ENCODE measurements at places on chromosomes 1 and 21.

- no peak for DNase-seq
Measured at GRCh38 chr1:176801514-176802020, 338.6 kb downstream of the PAPPA2 start.

DNA sequence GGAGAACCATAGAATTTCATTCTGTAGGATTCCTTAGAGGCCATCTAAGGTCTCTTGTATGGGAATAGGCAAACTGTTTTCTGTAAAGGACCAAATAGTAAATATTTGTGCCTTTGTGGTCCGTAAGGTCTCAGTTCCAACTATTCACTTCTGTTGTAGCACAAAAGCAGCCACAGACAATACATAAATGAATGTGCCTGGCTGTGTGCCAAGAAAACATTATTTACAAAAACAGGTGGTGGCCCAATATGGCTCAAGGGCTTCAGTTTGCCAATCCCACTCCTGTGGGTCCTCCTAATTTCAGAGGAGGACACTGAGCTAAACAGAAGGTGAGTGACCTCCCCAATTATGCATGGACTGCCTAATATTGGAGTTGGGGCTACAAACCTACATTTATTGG is 67.6 kb upstream of the EDEM3 start:
- DNase-seq = no peak

DNA sequence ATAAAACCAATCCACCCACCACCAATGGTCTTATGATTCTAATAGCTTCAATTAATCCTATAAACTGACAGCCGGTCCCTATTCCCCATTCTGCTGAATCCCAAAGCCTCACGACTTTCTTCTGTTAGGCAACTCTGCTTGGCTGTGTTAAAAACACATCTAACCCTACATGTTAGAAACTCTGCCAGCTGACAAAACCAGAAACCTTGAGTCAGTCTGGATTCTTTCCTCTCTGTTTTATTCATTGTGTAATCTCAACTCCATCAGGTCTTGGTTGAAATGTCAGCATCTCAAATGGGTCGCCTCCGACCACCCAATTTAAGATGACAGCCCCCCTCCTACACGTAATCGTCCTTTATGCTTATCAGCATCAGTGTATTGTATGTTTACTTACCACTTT is 312.1 kb downstream of the DISC1 start:
- DNase-seq = no peak

- DNase-seq = peak; percentile 10
Measured at GRCh38 chr1:145690587-145691558, 16.3 kb downstream of the PDZK1 start.

DNA sequence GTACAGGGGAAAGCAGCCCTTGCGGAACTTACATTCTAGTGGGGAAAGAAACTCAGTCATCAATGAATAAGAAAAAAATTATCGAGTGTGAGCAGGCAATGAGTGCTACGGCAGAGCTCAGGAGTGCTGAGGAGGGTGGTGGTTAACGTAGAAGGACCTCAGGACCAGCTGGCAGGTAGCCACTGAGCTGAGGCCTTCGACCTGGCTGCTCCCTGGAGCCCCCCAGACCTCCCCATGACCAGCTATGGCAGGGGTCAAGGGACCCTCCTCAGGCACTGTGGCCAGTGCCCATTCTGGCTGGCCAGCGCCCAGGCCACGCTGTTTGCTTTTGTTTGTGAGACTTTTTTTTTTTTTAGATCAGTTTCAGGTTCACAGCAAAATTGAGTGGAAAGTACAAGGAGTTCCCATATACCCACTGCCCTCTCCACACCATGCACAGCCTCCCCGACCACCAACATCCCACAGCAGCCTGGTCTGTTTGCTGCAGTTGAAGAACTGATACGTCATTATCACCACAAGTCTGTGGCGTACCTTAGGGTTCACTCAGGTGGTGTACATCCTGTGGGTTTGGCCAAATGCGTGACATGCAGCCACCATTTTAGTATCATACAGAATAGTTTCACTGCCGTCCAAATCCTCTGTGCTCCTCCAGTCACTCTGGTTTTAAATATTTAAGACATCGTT is 11.8 kb upstream of the TTC22 start:
- no peak for DNase-seq

GRCh38 chr1:205980237-205980870 is 22.8 kb downstream of the RAB7B start:
- DNase-seq = no peak

- DNase-seq = no peak
Measured at GRCh38 chr21:45825219-45825618, 156.4 kb upstream of the COL6A1 start.

- DNase-seq = no peak
Measured at GRCh38 chr1:150012611-150013010, 2.1 kb upstream of the OTUD7B start.

- no peak for DNase-seq
Measured at GRCh38 chr1:99886179-99886578, 36.0 kb downstream of the AGL start.

- peak; percentile 58 for DNase-seq
Measured at GRCh38 chr21:45615145-45615711, 28.3 kb upstream of the PCBP3 start.

DNA sequence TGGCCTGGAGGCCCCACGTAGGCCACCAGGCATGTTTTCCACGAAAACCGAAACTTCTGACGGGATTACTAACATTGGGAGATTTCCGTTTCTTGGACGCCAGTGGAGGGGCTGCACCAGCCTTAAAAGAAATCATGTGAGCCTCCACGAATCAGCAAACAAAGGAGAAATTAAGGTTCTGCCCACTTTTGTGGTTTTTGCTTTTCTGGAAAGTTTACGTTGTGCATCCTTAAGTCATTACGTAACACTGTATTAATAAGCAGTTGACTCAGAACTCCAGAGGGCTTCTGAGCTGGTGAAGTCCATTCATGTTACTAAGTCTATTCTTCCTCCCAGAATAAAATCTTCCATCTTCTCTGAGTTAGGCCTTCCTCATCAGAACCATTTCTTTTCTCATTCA is 168.5 kb downstream of the PSMG1 start:
- no peak for DNase-seq

GRCh38 chr1:198545156-198545555 is 4.7 kb upstream of the ATP6V1G3 start:
- no peak for DNase-seq

GRCh38 chr1:39268112-39268581 is 63.7 kb downstream of the MACF1 start:
- no peak for DNase-seq

- DNase-seq = no peak
Measured at GRCh38 chr1:38918568-38918967, 23.1 kb downstream of the RHBDL2 start.

DNA sequence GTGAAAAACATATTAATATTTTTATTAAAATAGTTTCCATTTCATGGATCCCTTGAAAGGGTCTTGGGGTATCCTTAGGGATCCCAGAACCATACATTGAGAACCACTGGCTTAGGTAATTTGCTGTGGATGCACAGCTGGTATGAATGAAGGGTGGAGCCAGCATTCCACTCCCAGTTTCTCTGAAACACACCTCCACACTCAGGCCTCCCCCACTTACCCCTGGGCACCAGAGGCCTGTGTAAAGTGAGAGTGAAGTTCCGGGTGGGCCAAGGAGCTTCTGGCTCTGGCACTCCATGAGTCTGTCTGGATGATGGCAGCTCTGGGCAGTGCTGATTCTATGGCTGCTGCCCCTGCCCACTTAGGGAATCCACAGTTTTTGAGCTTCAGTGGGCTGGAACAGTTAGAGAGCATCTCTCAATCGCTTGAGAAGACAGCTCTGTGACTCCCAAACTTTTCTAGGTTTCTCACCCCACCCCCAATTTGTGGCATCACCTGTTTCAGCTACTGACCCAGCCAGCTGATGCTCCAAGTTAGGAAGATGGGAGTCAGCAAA is 57.8 kb upstream of the CD1D start:
- DNase-seq = no peak

- no peak for DNase-seq
Measured at GRCh38 chr1:200889571-200889970, 5.1 kb upstream of the INAVA start.

DNA sequence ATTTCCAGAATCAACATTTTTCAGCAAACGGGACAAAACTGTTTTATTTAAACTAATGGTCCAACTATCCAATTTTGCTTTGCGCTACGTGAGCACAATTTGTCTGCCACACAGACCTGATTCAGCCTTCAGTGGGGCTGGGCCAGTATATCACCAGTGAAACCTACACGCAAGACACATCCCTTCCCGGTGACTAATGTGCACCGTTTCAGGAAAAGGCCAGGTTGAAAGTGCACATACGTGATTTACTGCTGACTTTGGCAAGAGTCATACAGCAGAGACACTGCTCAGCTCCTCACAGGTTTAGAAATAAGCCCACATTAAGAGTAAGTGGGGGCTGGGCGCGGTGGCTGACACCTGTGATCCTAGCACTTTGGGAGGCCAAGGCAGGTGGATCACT is 5.1 kb upstream of the TMEM51 start:
- no peak for DNase-seq

GRCh38 chr1:2505461-2505994 is 20.9 kb downstream of the PANK4 start:
- no peak for DNase-seq

DNA sequence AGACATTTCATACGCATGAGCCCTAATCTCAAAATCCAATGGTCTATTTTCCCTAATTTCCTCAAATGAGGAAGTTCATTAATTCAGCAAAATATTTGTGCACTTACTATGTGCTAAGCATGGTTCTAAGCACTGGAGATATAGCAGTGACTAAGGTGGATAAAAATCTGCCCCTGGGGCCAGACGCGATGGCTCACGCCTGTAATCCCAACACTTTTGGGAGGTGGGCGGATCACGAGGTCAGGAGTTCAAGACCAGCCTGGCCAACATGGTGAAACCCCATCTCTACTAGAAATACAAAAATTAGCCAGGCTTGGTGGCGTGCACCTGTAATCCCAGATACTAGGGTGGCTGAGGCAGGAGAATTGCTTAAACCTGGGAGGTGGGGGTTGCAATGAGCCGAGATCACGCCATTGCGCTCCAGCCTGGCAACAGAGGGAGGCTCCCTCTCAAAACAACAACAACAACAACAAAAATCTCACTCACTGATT is 4.3 kb upstream of the MIIP start:
- no peak for DNase-seq

GRCh38 chr1:108182959-108183700 is 17.0 kb downstream of the SLC25A24 start:
- DNase-seq = no peak

Data from stimulated activated CD8-positive, alpha-beta memory T cell treated with anti-CD3 and anti-CD28 coated beads, Interleukin-7, amount 100 ng/mL, for 1 hour (primary cell).